Kidney (tissue), 22 donors: ENCODE measurements at places on chromosomes 11 and 22. TPM values are rescaled to one million over a fixed set of nuclear protein-coding genes. Genes with fewer than 3 reads are reported as not detected.

GRCh38 chr11:65501472-65502273, 2.8 kb downstream of the MALAT1 start:
- no peaks in the 10 kb centered on the region for H3K4me1 ChIP-seq
- peak overlapping the region; percentile 81 for H3K4me3 ChIP-seq
- DNase-seq = no peak
- H3K27me3 ChIP-seq = no peaks in the 10 kb centered on the region

GRCh38 chr11:130151196-130151595, 8.4 kb upstream of the ST14 start:
- no peak for DNase-seq
- H3K27me3 ChIP-seq = no peaks in the 10 kb centered on the region
- peaks cover under 1% of the 10 kb centered on the region for H3K4me1 ChIP-seq
- H3K36me3 ChIP-seq = no peaks in the 10 kb centered on the region
- no peak overlapping the region for H3K4me3 ChIP-seq
- H3K27ac ChIP-seq = no peak overlapping the region

- no peaks in the 10 kb centered on the region for H3K27me3 ChIP-seq
- H3K36me3 ChIP-seq = no peaks in the 10 kb centered on the region
- H3K27ac ChIP-seq = no peak overlapping the region
- H3K4me1 ChIP-seq = no peaks in the 10 kb centered on the region
- no peak for DNase-seq
These were observed 155.1 kb downstream of the PKNOX2 start for GRCh38 chr11:125319649-125320048.

GRCh38 chr11:117646411-117646810, 150.6 kb downstream of the DSCAML1 start:
- H3K27me3 ChIP-seq = no peaks in the 10 kb centered on the region
- H3K4me1 ChIP-seq = no peaks in the 10 kb centered on the region
- no peak for DNase-seq

Gene FAM111B
- 2.2 TPM for total RNA-seq

DNA sequence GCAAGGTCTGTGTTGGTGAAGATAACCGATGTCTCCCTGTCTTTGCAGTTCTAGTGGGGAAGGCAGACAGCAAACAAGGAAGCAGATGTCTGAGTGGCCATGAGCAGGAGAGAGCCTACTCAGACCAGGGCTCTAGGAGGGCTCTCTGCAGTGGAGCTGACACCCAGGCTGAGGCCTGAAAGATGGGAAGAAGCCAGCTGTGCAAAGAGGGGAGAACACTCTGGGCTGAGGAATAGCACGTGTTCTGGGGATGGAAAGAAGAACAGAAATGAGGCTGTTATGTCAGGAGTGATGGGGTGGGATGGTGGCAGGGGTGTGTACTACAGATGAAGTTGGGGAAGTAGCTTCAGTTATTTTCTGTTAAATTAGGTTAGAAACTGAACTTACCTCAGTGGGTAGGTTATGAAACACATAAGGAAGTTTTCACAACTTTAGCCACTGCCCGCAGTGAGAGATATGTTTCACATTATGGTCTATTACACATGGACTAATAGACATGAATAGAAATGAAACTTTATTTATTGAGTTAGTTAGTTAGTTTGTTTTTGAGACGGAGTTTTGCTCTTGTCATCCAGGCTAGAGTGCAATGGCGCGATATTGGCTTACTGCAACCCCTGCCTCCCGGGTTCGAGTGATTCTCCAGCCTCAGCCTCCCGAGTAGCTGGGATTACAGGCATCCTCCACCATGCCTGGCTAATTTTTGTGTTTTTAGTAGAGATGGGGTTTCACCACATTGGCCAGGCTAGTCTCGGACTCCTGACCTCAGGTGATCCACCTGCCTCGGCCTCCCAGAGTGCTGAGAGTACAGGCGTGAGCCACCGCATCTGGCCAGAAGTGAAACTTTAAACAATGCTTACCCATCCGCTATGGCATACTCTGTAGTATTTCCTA, 7.8 kb downstream of the DCPS start:
- peaks cover 4% of the 10 kb centered on the region for H3K4me1 ChIP-seq
- no peaks in the 10 kb centered on the region for H3K27me3 ChIP-seq
- no peaks in the 10 kb centered on the region for H3K36me3 ChIP-seq

Gene RFPL3
- total RNA-seq = not detected

Gene BDNF
- 0.31 TPM for total RNA-seq

- H3K4me3 ChIP-seq = no peak overlapping the region
- no peaks in the 10 kb centered on the region for H3K36me3 ChIP-seq
- DNase-seq = no peak
- no peak overlapping the region for H3K27ac ChIP-seq
- no peaks in the 10 kb centered on the region for H3K4me1 ChIP-seq
These were observed 31.3 kb downstream of the MTNR1B start for GRCh38 chr11:93000511-93001476.

Gene DSCAML1
- total RNA-seq = 17.3 TPM

GRCh38 chr11:128906185-128907050, 15.3 kb downstream of the KCNJ5 start:
- H3K4me3 ChIP-seq = no peak overlapping the region
- H3K4me1 ChIP-seq = peaks cover 10% of the 10 kb centered on the region
- H3K27ac ChIP-seq = no peak overlapping the region
- H3K27me3 ChIP-seq = no peaks in the 10 kb centered on the region
- H3K36me3 ChIP-seq = no peaks in the 10 kb centered on the region

Gene OR51I1
- 0.35 TPM for total RNA-seq

DNA sequence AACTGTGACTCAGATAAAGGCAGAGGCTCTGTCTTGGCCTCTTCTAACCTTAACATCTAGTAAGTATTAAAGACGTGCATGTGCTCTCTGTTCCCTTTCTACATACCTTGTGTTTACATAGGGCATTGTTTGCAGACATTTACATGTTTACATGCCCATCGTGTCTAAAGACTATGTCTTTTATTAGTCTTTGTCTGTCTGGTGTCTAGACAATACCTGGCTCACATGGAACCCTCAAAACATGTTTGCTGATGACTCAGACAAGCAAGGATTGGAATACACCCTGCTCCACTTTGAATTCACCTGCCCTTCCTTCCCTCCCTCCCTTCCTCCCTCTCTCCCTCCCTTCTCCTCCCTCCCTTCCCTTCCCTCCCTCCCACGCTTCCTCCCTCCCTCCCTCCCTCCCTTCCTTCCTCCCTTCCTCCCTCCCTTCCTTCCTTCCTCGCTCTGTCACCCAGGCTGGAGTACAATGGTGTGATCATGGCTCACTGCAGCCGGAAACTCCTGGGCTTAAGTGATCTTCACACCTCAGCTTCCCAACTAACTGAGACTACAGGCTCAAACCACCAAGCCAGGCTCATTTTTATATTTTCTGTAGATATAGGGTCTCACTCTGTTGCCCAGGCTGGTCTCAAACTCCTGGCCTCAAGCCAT, 23.7 kb upstream of the SORL1-AS1 start:
- peaks cover 9% of the 10 kb centered on the region for H3K4me1 ChIP-seq
- H3K4me3 ChIP-seq = no peak overlapping the region
- DNase-seq = no peak
- H3K27me3 ChIP-seq = no peaks in the 10 kb centered on the region
- H3K36me3 ChIP-seq = peaks cover 5% of the 10 kb centered on the region

DNA sequence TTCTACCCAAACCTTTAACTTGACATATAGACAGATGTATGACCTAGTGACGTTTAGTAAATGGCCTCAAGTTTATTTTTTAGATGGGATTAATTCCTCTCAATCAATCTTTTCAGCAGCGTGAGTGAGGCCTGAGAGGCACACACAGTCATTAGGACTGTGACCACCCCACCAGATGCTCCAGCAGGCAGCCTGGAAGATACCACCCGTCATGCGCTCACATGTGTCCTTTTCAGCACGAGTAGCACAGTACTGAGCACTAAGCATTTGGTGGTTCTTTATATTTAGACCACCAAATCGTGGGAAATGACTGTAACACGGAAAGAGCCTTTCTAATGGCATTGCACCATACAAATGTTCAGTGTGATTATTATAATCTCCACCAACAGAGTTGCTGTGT, 354.6 kb upstream of the DDI1 start:
- DNase-seq = no peak
- no peaks in the 10 kb centered on the region for H3K27me3 ChIP-seq
- no peaks in the 10 kb centered on the region for H3K36me3 ChIP-seq
- no peak overlapping the region for H3K27ac ChIP-seq

GRCh38 chr11:12377824-12378593, 638 bp downstream of the PARVA start:
- H3K36me3 ChIP-seq = peaks cover 5% of the 10 kb centered on the region
- DNase-seq = peak; percentile 85
- H3K4me3 ChIP-seq = peak overlapping the region; percentile 81
- H3K27me3 ChIP-seq = no peaks in the 10 kb centered on the region

DNA sequence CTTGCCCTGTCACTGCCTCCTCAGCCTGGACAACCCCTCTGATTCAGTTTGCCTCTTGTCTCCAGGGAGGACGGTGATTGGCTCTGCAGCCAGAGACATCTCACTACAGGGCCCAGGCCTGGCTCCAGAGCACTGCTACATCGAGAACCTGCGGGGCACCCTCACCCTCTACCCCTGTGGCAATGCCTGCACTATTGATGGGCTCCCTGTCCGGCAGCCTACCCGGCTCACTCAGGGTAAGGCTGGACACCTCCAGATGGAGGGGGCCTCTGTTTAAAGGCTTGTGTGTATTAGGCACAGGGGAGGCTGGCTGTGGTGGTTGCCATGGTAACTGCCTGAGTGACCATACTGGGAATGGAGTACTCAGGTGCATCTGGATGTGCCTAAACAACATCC, 8.6 kb downstream of the PHLDB1 start:
- peaks cover 14% of the 10 kb centered on the region for H3K36me3 ChIP-seq
- H3K27me3 ChIP-seq = no peaks in the 10 kb centered on the region
- no peak overlapping the region for H3K27ac ChIP-seq

Gene C11orf21
- total RNA-seq = 4.9 TPM

DNA sequence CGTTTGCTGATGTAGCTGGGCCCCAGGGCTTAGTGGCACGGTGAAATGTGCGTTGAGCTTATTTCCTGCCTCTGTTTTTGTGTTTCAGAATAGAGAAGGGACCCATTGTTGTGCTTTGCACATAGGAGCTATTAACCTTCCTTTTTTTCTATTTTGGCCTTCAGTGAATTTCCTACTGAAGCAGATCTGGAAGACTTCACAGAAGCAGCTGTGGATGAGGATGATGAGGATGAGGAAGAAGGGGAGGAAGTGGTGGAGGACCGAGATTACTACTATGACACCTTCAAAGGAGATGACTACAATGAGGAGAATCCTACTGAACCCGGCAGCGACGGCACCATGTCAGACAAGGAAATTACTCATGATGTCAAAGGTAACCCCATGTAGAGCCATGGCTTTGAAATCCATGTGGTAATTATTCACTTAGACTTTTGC, 37.4 kb upstream of the ST14 start:
- no peaks in the 10 kb centered on the region for H3K27me3 ChIP-seq
- no peak overlapping the region for H3K27ac ChIP-seq
- DNase-seq = no peak
- H3K36me3 ChIP-seq = peaks cover 4% of the 10 kb centered on the region
- no peak overlapping the region for H3K4me3 ChIP-seq

Gene RAG2
- not detected for total RNA-seq

- DNase-seq = peak; percentile 50
- no peak overlapping the region for H3K27ac ChIP-seq
- H3K4me1 ChIP-seq = no peaks in the 10 kb centered on the region
- H3K4me3 ChIP-seq = no peak overlapping the region
- no peaks in the 10 kb centered on the region for H3K27me3 ChIP-seq
These were observed 120.4 kb upstream of the GRIA4 start for GRCh38 chr11:105489446-105489845.

DNA sequence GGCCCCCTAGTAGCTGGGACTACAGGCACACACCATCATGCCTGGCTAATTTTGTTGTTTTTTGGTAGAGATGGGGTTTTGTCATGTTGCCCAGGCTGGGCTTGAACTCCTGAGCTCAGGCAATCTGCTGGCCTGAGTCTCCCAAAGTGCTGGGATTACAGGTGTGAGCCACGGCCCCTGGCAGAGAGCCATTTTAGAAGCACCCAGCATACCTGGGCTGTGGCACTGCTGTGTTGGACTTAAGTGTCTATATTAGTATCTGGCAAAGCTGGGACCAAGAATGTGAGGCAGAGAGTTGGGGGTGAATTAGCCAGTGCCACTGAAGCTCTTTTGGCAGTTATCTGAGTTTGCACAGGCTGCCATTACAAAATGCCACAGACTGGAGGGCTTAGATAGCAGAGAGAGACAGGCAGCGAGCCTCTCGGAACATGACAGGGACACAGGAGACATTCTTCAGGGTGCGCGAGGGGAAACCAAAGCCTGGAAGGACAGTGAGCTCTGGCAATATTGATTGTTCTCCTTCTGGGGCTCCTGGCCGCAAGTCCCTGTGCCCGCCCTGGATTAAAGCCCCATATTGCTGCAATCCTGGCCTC, 87.7 kb upstream of the ALX4 start:
- DNase-seq = no peak
- H3K36me3 ChIP-seq = no peaks in the 10 kb centered on the region
- no peak overlapping the region for H3K27ac ChIP-seq
- H3K4me1 ChIP-seq = no peaks in the 10 kb centered on the region

Gene ASRGL1
- 62.2 TPM for total RNA-seq

Gene ALX4
- 0.16 TPM for total RNA-seq
